ENCODE measurements at places on chromosomes 6 and 20. TPM values are rescaled to one million over a fixed set of nuclear protein-coding genes. Genes with fewer than 3 reads are reported as not detected.

The BPI gene
- total RNA-seq = 1.4 TPM

The ARFGEF3 gene
- 0.09 TPM for total RNA-seq

The BFSP1 gene
- total RNA-seq = 3.5 TPM

The NEDD9 gene
- 0.33 TPM for total RNA-seq

The NRN1 gene
- 0.65 TPM for total RNA-seq

The SIRPB1 gene
- total RNA-seq = not detected

The SMOC2 gene
- total RNA-seq = not detected

The SCAF8 gene
- total RNA-seq = 47.6 TPM

The MLIP gene
- total RNA-seq = not detected

The TMC2 gene
- not detected for total RNA-seq

The SLC2A10 gene
- total RNA-seq = 37.4 TPM

The IMPG1 gene
- total RNA-seq = not detected

The TULP4 gene
- total RNA-seq = 131 TPM

The IL17F gene
- not detected for total RNA-seq

The SLCO4A1 gene
- total RNA-seq = 0.72 TPM

The TXLNB gene
- 0.36 TPM for total RNA-seq

The MUC21 gene
- not detected for total RNA-seq
